ENCODE measurements at places on chromosomes 6 and 20.
A peak's percentile ranks its signal among the peaks of the same experiment; 100 is the strongest.

DNA sequence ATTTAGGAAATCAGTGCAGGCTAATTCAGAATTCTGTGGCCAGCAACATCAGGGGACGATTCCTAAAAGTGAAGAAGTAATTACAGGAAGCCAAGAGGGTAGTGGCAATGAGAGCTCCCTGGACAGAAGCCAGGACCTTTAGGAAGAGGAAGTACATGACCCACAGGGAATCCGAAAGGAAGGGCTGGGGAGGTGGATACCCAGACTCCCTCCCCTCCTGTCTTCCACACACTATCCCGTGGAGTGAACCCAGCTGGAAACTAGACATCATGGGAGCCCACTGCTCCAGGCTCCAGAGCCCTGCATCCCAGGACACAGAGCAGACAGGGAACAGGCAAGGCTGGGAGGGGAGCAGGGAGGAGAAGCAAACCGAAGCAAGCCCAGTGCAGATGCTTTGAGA lies 83.0 kb downstream of the SNX5 start:
- no peak for DNase-seq

DNA sequence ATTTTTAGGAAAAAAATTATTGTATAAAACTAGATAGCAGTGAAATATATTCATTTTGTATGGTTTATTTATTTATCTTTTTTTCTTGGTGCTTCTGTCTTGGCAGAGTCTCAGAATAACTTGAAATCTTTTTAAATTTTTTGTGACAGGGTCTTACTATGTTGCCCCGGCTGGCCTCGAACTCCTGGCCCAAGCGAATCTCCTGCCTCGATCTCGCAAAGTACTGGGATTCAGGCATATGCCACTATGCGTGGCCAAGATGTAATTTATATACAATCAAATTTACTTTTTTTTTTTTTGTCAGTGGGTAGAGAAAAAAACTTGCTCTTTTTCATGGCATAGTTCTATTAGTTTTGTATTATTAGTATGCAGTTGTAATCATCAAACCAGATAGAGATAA lies 13.7 kb downstream of the CBFA2T2 start:
- DNase-seq = no peak

DNA sequence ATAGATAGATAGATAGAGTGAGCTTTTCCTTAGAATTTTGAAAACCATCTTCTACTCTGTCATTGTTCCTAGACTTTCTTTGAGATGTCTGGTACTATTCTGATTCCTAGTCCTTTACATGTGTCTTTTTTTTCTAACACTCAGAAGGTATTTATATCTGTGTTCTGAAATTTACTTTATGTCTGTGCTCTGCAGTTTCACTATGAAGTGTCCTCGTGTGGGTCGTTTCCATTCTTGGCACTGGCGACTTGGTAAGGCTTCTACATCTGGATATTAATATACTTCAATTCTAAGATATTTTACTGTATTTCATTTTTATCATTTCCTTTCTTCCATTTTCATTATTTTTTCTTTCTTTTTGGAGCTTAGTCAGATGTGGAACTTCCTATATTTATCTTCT lies 87.0 kb downstream of the FHL5 start:
- DNase-seq = no peak

- peak; percentile 96 for DNase-seq
These were observed 50.0 kb upstream of the EZR start for GRCh38 chr6:158868890-158869825.

DNA sequence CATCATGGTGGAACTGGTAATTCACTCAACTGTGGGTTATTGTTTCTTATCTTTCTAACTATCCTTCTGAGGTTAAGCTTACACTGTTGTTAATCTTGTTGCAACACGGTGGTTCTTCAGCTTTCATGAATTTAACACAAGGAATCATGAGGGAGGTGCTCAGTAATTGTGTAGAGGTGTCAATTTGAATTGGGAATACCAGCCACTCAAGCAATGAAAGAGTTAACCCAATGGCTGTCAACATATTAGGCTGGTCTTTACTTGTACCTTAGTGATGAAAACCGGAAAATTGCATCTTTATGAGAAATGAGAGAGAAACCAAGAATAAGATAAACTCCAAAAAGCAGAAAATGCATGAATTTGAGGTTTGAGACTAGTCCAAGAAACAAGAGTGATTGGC lies 95.7 kb downstream of the HS3ST5 start:
- DNase-seq = no peak

GRCh38 chr20:25032478-25033264 lies 25.3 kb downstream of the ACSS1 start:
- DNase-seq = no peak

- no peak for DNase-seq
These were observed 532.9 kb downstream of the CDH26 start for GRCh38 chr20:60491051-60491581.

DNA sequence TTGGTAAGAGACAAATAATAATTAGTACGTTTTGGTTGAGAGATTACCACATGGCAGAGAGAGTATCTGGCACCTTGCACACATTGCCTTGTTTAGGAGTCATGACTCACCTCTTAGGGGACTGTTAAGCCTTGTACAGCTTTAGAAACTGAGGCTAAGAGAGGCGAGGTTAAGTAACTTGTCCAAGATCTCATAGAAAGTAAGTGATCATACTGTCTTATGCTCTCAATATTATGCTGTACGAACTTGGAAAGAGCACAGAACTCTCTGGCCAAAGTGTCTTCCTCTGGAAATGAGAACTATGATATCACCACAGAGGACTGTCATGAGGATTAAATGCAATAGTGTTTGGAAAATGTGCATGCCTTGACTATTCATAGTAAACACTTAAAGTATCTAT lies 249.0 kb downstream of the UTRN start:
- no peak for DNase-seq

DNA sequence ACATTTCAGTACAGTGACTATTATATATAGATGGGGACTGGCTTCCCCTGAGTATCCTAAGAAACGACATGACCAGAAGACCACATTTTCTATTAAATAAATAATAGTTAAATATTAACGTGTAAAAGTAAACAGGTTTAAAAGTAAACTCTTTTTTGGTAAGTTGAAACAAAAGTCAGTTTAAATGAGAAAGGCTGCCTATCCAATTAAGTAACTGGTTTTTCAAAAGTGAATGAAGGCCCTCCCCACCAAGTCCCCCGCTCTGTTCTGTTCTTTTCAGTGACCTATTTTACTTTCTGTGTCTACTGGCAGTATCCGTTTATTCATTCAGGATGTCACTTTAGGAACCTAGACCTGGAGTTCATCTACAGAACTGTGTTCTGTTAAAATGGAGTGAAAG lies 32.0 kb downstream of the QKI start:
- no peak for DNase-seq

DNA sequence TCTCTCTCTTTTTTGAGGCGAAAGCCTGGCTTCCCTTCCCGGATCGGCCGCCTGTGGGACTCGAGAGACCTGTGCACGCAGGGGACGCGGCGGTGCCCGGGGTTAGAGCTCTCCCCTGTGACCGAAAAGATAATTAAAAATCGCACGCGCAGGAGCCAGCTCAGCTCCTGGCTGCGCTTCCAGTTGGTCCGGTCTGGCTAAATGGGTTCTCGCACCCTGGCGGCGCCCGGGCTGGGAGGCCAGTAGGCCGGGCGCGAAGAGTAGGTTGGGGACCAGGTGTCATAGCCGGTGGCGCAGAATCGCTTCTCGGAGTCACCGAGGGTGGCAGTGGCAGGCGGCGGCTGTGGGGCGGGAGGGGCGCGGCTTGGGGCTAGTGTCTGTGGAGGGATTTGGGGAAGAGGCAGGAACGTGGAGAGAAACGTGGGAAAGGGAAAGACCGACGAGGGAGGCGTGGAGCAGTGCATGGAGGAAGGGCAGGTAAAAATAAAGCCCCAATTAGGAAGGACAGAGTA lies 41.9 kb upstream of the SUPT3H start:
- DNase-seq = no peak

- DNase-seq = no peak
These were observed 379.5 kb upstream of the GJE1 start for GRCh38 chr6:141753180-141753579.

GRCh38 chr20:57056651-57057050 lies 209.8 kb downstream of the BMP7 start:
- DNase-seq = no peak

DNA sequence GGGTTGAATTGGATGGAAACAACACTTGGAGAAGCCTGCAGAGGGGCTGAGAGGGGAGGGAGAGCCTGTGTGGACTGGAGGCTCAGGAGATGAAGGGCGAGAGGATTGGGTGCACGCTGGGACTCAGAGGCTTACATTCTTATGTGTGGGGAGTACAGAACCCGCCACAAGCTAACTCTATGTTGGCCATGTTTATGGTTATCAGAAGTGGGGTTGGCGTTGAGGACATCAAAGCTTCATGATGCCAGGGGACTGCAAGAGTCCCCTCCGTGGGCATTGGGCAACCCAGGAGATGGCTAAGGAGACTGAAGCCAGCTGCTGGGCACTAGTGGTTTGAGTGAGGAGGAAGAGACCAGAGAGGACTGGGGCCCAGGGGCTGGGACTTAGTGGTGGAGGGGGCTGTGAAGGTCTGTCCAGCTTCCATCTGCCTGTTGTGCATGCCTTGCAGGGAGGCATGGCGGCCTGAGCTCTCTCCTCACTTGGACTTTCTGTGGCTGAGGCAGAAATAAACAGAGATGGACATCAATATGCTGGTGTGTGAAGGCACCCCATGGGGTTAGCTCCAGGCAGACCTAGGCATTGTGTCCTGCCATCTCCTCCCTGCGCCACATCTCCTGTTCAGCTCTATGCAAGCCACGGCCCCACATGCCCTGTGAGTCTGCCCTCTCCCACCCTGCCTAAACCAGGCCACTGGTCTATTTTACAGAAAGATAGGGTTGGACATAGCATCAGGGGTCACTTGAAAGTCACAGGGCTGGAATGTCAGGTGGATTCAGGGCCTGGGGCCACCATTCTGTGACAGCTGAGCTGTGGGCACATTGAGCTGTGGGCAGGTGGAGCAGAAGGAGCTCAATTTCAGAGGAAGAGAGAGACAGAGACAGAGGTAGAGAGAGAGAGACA lies 61.6 kb downstream of the PHACTR3 start:
- no peak for DNase-seq

- DNase-seq = no peak
These were observed 52.1 kb downstream of the RIPOR2 start for GRCh38 chr6:24883618-24884017.

GRCh38 chr6:114157848-114158247 lies 185.0 kb downstream of the HS3ST5 start:
- DNase-seq = no peak

GRCh38 chr6:44734886-44735629 lies 347.6 kb downstream of the CDC5L start:
- no peak for DNase-seq

GRCh38 chr20:36768768-36769430 lies 4.7 kb downstream of the DSN1 start:
- DNase-seq = no peak
